ENCODE measurements at places on chromosomes 3 and 15.

DNA sequence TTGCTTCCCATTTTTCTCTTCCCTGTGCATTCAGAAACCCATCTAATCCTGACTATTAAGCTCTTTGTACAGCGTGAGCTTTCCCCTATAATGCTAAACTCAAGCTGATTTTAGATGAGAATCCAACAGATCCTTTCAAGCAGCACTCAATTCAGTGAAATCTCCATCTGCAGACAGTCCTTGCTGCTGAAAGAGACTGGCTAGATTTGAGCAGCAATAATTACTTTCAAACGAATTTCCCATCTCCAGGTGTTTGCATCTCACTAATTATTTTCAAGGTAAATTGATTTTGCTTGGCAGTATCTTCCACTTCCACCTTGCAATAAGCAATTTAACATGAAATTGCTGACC, 49.5 kb upstream of the SLC7A14 start:
- DNase-seq, result no peak

- DNase-seq, result no peak
Measured at GRCh38 chr3:48679411-48680391, 6.0 kb downstream of the NCKIPSD start.

DNA sequence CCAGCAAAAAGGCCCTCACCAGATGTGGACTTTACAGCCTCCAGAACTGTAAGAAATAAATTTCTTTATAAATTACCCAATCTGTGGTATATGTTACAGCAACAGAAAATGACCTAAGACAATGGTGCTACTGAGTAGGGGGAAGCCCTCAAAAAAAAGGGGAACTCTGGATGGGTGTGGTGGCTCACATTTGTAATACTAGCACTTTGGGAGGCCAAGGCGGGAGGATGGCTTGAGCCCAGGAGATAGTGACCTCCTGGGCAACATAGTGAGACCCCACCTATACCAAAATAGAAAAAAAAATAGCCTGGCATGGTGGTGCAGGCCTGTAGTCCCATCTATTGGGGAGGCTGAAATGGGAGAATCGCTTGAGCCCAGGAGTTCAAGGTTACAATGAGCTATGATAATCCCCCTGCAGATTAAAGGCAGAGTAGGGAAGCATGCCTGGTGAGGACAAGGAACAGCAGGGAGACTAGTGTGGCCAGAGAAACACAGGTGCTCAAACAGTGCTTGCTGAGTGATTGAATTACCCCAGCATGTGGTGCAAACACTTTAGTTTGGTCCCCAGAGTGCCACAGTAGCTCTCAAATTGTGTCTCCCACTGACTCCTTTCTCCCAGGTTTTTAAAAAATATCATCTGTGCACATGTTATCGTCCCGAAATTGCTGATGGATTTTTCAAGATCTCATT, 13.9 kb upstream of the USP3 start:
- DNase-seq, result no peak

DNA sequence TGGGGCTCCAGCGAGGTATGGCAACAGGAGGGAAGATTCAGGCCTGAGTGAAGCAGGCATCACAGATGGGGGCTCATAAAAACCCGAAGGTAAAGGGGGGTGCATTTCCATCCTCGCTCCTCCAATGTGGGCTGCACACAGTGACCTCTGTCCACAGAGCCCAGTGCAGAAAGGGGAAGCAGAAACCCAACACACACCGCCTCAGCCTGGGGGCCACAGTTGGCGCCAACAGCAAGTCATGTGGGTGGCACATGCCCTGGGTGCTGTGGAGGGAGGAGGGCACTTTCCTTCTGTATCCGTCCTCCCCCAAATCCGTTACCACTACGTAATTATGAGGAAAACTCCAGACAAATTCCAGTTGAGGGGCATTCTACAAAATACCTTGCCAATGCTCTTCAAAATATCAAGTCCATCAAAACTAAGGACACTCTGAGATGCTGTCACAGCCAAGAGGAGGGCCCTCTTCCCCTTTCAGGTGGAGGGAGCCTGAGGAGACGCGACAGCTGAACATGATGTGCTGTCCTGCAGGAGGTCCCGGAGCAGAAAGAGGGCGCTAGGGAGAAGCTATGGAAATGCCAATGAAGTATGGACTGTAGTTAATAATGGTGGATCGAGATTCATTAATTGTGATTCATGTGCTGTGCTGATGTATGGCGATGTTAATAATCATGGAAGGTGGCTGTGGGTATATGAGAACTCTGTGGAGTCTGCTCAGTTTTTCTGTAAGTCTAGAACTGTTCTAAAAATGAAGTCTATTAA, 16.4 kb downstream of the APBA2 start:
- DNase-seq, result no peak

DNA sequence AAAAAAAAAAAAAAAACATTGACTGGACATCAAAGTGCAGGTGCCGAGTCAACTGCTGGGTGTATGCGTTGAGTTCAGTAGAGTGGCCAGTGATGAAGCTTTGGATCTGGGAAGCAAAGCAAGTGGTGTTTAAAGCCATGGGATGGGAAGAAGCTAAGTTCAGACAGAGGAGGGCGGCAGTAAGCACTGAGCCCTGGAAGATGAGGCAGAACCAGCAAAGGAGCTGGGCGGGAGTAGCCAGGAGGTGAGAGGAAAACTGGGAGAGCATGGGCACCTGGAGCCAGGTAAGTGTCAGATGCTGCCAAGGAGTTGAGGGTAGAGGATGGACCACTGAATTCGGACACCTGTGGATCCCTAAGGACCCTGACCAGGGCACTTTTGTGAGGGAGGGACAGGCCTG, 11.4 kb upstream of the GNAI2 start:
- no peak for DNase-seq

GRCh38 chr3:179108086-179108485, 36.5 kb upstream of the ZMAT3 start:
- DNase-seq, result no peak

DNA sequence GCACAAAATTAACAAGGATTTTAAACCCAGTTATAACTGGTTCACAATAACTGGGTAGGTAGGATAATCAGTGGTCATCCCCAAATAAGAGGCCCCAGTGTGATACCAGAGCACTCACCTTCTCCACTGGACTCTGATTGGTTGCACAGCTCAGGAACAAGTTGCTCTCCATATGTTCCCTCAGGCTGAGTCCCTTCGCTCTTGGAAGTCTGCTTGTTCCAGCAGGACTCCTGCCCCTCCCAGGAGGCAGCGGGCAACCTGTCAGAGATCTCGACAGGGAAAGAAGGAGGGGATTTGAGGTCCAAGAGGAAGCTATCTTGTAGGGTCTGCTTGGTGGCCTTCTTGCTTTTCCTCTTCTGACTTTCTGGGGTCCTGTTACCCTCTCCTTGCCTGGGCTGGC, 51.6 kb upstream of the HEG1 start:
- no peak for DNase-seq

DNA sequence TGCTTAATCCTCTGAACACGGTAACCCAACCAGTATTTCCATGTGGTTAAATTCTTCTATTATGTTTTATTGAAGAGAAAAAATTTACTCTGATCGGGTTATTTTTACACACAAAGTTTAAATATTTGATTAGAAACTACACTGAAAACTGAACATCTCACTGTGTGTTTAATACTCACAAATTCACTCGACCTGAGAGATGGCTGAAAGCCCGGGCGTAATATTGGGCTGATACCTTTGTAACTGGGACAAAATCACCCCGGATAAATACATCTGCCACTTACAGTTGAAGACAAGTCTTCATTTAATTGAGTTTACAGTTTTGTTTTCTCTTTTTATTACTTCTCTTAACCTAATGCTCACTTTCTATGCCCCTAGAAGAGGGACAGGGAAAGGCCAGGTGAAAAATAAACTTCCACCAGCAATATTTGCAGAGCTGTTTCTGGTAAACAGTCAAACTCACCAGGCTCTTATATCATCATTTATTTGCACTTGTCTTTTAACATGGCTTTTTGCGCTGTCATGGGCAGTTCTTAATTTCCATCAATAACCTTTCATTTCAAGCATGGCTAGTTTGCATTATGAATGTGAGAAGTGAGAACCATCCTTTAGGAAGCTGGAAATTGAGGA, 145.6 kb upstream of the TMCO5A start:
- DNase-seq, result no peak

DNA sequence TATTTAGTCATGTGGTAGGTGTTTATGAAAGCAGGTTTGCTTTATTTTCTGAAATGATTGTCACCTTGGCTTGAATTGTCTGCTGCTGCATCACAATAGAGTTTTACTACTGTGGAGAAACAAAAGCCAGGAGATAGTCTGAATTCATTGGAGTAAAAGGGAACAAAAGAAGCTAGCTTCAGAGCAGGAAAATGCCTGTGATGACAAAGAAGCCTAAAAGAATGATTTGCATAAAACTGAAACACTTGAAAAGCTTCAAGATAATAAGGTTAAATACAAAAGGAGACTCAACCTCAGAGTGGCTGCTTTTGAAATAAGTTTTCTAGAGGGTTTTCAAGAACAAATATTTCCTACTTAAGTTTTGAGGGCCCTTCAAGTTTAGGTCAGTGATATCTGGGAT, 138.3 kb downstream of the PTPRG start:
- DNase-seq, result no peak

DNA sequence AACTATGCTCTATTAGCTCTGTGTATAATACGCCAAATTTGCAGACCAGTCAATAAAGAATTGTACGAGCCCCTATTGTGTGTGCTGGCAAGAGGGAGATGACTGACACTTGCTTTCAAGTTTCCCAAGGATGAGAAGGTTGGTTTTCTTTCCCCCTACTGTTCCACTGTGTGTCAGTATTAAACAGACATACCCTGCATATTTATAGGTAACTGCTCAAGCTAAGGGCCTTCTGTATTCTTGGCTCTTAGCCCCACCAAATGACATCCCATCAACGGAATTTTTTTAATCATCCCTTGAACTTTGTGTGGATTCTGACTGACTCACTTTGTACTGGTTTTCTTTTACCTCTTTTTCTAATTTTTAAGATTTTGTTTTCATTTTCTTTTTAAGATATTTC, 60.6 kb upstream of the GYG1 start:
- DNase-seq, result no peak

DNA sequence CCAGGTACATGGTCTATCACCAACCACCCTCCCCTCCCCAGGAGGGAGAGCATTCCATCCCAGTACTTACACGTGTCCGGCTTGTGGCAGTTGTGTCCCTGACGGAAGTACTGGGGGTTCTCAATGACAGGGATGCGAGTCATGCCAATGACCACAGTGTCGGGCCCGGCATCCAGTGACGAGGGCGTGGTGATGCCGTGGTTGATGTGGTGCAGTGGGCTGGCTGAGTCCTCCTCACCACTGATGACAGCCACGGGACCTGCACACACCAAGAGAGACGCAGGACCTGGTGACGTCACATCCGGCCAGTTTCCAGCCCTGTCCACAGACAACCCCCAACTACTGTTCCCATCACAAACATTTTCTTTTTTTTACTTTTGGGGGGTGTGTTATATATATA, 223.8 kb downstream of the NTRK3 start:
- DNase-seq, result no peak

DNA sequence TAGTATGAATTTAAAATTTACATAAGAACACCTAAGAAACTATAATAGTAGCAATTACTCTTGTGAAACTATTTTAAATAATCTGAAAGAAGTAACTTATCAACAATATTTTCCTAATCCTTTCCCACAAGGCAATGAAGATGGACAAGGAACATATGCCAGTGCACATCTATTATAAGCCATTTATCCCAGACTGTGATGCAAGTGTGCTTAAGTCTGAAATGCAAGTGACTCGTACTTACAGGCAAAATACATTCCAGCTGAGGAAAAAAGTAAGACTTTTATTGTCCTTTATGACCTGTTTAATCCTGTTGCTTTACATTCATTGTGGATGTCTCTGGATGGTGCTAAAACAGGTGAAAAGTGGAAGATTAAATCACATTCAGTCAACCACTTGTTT, 709.4 kb downstream of the ZNF385D start:
- DNase-seq, result no peak

All from activated CD4-positive, CD25-positive, alpha-beta regulatory T cell (primary cell).